ENCODE measurements at places on chromosomes 5 and 9.

- no peak for DNase-seq
These were observed 459.6 kb downstream of the RAB3C start for GRCh38 chr5:59042201-59043055.

DNA sequence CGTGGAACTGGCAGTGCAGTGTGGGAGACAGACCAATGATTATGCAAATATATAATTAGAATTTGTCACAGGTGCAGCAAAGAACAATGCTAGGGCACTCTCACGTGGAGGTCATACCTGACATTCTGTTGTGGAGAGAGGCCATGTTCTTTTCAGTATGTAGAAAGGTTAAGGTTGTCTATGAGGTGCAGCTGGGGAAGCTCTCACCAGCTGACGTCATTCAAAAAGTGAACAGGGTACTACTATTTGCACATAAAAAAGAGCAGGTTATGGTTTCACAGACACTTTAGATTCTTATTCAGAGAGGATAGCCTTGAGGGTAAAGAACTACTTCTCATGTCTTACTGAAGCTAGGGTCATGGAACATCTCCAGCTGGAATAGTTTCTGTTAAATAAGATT lies 19.1 kb downstream of the SH3GL2 start:
- DNase-seq, result no peak

DNA sequence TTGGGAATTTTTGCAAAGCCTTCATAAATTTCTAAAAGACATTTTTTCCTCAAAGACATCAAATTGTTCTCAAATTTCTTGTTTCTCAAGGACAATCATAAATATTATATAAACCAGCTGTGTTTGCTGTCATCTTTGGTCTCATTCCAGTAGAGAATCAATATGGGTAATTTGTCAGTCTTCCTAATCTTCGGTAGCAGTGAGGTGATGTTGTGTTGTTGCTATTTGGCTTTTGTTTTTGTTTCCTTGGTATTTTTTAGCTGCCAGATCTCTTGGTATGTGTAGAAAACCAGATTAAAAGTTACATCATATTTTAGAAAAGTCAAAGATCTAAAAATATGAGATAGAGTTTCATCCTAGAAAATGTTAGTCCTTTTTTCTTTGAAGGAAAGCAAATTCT lies 87.5 kb downstream of the CAMK4 start:
- DNase-seq, result no peak

- no peak for DNase-seq
These were observed 26.9 kb downstream of the ADAM19 start for GRCh38 chr5:157548513-157549282.

DNA sequence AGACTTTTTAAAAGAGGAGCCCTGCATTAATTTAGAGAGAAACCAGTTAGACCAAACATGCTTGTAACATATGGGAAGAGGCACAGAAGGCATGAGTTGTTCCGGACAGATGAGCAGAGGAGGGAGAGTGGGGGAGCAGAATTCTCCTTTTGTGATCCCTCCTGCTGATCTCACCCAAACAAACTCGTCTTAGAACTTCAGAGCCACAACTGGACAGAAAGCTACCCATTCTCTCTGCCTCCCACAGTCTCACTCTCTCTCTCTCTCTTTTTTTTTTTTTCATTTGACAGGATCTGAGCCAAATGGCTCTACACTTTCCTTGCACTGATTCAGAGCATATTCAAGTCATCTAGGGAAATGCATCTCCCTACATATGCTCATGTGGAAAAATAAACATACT lies 196.0 kb upstream of the PAPPA start:
- DNase-seq, result no peak

DNA sequence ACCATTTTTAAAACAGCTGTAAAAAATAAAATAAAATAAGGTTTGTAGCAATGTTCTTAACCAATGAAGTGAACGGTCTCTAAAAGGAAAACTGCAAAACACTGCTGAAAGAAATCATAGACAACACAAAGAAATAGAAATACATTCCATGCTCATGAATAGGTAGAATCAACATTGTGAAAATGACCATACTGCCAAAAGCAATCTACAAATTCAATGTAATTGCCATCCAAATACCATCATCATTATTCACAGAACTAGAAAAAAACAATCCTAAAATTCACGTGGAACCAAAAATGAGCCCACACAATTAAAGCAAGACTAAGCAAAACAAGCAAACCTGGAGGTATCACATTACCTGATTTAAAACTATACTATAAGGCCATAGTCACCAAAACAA lies 67.6 kb upstream of the RGMB start:
- DNase-seq, result no peak

GRCh38 chr5:132272311-132273210 lies 15.1 kb downstream of the PDLIM4 start:
- DNase-seq, result peak; percentile 59

DNA sequence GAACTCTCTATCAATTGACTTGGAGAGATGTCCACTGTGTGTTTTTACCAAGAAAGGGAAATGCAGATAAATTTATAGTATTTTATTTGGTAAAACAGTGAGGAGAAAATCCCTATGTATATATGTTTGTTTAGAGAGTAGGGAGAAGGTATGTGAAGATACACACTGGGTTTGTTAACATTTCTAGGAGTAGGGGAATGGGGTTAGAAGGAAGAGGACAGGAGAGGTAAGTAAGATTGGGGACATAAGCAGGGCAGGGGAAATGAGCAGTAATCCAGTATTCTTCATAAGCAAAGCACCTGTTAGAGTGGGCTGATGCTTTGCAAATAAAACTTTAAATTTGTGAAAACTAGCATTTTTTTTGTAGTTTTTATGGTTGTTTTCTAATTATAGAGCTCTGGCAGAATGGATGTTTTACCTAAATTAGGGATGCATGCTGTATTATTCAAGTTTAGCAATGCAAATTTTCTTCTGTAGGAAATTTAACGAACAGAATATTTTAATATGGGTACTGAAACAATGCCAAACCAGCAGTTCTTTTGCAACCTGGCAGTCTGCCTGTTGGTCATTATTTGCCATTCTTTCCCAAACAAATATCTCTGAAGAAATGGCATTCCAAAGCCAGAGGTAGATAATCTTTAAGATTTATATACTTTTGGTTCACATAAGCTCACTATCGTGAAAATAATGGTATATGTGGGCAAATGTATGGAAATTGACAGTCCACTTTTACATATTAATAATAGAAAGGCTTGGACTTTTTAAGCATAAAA lies 19.4 kb upstream of the DCP2 start:
- DNase-seq, result no peak

DNA sequence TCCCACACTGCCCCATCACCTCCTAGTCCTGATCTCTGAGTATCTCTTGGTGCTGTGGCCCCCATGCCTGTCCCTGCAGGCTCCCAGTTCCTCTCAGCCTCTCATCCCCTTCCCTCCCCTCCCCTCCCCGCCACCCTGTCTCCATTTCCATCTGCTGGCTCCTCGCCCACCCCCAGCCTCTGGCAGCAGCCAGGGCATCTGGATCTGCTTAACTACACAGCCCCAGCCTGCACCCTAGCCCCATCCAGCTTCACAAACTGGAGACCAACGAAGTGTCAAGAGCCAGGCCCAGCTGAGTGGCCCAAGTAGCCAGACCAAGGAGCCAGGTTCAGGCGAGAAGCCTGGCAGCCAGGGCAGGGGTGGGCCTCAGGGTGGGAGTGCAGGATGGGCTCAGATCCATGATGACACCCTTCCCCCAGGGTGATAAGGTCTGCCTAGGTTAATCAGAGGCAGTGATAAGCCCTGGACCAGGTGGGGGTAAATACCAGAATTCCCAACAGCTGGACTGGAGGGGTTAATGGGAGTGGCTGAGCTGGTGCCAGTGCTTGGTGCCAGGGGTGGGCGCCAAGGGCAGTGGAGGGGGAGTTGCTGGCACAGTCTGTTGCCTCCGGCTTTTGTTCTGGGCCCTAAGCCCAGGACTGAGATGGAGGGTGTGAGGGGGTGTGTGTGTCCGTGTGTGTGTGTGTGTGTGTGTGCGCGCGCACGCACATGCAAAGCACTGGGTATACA lies 2.5 kb downstream of the IL11RA start:
- DNase-seq, result peak; percentile 95

DNA sequence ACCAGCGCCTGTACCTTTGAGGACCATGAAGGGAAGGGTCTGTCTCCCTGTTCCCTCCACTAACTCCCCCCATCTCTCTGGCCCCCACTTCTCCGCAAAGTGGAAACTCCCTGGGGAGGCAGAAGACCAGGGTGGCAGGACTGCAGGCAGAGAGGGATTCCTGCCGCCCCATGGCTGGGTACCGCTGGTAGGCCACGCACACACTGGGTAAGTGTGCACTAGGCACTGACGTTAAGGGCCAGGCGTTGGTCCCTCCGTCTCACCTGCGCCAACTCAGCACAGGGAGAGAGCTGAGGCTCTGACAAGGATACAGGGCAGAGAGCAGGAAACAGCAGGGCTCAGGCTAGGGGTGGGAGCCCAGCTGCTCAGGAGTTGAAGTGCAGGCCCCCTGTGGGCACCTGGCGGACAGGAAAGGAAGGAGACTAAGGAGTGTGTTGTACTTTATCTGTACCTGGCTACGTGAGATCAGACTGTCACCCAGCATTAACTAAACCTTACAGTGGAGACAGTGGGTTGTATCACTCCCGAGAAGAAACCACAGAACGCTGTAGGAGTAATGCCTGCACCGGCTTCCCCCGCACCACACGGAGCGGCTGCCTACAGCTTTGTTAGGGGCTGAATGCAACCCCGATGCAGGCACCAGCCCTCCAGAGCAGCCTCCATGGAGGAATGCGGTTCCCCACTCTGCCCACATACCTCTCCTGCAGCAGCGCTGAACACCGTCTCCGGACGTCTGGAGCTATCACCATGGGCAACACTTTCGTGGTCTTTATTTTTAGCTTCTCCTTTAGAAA lies 34.2 kb upstream of the CLPTM1L start:
- DNase-seq, result no peak

GRCh38 chr9:13383216-13383615 lies 103.7 kb upstream of the MPDZ start:
- no peak for DNase-seq

GRCh38 chr9:95139126-95139525 lies 178.4 kb downstream of the FANCC start:
- no peak for DNase-seq

DNA sequence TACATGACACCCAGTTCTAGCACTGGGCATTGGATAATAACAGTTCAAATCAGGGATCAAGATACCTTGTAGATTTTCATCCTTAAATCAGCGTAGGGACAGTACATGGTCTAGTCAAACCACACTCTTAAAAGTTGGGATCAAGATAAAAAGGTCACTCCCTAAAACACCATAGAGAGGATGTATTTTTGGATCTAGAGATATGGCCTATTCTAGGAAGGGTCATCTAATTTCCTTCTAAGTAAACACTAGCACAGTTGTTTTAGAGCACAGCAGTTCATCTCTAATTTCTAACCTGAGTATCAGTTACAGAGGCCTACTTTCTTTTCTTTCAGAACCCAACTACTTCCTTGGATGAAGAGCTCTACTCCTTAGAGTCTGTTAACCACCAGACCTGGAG lies 166.4 kb upstream of the GRIN3A start:
- DNase-seq, result no peak
